ENCODE measurements at places on chromosomes 13 and 19.
A peak's percentile ranks its signal among the peaks of the same experiment; 100 is the strongest.

- no peak for DNase-seq
These were observed 19.2 kb downstream of the RCN3 start for GRCh38 chr19:49546825-49547565.

GRCh38 chr13:99417201-99418102 lies 83.8 kb upstream of the TM9SF2 start:
- no peak for DNase-seq

DNA sequence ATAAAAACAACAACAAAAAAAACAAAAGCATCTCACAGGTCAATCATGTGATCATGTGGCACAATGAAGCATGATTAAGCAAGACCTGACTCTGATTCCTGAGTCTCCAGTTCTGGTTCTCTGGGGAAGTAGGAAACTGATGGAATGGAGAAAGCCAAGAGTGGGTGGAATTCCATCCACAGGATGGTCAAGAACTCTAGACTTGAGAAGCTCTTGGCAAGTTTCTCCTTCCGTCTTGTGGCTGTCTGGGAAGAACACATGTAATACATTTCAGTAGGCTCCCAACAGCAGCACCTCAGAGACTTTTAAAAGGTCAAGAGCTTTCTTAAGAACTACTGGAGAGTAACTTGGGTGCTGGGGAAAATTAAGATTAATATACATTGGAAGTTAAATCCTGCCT lies 78.6 kb upstream of the TSHZ3 start:
- no peak for DNase-seq

DNA sequence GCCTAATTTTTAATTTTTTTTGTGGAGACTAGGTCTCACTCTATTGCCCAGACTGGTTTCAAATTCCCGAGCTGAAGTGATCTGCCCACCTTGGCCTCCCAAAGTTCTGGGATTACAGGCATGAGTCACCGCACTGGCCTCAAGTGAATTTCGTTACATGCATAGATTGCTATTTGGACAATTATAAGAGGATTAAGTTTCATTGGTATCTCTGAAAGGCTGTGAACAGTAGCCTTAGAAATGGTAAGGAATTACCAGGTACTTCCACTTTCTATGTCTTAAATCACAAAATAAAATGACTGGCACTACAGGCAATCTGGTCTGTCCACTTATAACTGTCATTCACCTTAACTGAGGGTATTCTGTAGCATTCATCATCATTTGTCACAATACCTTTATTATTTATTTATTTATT lies 2.9 kb upstream of the CCDC9 start:
- DNase-seq, result no peak

- no peak for DNase-seq
These were observed 11.3 kb upstream of the PNMA8A start for GRCh38 chr19:46482631-46483030.

DNA sequence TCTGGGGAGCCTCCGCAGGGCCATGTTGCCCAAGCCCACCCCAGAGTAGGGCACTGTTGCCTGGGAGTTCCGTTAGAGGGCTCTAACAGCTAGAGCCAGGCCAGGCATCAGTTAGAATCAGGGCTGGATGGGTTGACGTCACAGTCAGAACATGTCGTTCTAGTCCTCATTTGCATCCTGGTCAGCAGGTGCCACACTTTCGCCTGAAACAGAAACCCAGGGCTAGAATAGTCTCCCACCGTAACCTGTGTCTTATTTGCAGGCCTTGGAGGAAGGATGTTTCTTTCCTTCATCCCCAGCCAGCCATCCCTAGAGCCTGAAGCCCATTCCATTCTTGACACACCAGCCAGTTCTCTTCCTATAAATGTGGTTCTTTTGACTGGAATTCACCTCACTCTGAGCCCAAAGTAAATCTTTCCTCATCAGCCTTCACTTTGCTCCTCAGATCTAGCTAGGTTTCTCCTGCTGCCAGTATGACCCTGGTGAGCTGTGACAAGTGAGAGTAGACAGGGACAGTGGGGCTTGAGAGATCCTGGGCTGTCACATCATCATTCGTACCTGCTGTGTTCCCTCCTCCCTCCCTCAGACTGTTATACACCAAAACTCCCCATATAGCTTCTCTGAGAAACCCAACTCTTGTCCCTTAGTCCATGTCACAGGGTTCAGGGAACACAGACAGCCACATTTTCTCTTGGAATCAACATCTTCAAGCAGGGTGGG lies 12.2 kb upstream of the CCDC97 start:
- DNase-seq, result no peak

DNA sequence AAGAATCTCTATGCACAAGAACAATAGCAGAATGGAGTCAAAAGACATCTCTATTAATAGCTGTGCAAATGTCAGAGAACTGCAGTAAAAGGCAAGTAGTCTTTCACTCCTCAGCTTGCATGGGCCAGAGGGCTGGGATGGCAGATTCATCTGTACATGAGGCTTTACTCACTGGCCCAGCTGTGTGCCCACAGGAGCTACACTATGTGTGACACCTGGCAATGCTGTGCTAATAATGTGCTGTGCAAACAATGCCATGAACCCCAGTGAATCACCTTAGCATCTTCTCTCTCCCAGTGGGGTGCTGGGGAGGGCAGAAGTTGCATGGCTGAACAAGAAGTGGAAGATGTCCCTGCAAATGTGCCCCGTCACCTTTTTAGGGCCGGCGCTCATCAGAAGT lies 73.1 kb downstream of the KL start:
- DNase-seq, result no peak

- DNase-seq, result no peak
These were observed 9.4 kb downstream of the POLD1 start for GRCh38 chr19:50393589-50393988.

DNA sequence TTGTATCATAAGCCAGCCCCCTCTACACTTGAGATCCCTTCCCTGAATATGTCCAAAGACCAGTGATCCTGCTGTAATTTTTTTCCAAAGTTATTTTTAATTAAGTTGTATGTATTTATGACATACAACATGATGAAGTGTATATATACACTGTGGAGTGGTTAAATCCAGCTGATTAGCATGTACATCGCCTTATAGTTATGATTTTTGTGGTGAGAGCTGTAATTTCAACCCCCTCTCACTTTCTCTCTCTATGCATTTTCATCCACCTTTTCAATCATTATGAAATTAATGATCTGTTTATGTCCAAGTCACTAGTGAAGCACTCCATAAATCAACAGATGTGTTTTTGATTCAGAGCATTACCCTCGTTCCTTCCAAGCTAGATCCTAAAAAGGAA lies 85.3 kb downstream of the KCTD12 start:
- DNase-seq, result no peak

GRCh38 chr19:15332311-15332996 lies at the start of gene BRD4:
Gene BRD4 (minus strand): TSS chr19:15332539. CDS start chr19:15273099, 59,440 bp downstream.
- peak; percentile 62 for DNase-seq

- DNase-seq, result no peak
These were observed 434.7 kb downstream of the FOXO1 start for GRCh38 chr13:40231751-40232150.

DNA sequence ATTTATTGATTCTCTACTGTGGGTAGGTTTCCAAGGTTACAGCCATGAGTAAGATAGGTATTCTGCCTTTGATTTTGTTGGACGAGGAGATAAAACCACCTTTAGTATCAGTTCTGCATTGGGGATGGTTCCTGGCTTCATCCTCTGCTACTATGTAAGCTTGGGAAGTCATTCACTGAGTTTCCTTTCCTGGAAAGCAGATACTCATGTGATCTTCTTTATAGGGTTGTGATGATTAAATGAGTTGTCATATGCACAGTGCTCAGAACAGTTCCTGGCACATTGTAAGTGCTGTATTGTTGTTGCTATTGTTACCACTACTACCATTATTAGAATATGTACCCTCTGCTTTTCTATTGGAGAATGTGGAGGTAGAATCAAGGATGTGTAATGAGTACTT lies 13.1 kb upstream of the WTIP start:
- DNase-seq, result no peak

DNA sequence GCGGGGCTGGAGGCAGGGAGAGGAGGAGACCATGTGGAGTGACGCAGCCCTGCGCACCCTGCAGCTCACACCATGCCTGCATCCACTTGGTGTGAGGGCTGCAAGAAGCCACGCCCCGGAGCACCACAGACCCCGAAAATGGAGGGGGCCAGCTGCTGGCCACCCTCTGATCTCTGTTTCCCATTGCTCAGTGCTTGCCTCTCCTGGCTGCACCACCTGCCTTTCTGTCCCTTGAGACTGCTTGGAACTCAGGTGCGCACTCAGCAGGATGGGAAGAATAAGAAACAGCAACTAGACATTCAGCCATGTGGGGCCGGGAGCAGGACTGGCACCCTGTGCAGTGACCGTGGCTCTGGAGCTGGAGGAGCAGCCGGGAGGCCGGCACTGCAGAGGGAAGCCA lies 64.0 kb downstream of the ANKRD10 start:
- DNase-seq, result no peak

GRCh38 chr13:33123066-33123859 lies 107.0 kb downstream of the KL start:
- no peak for DNase-seq

- no peak for DNase-seq
These were observed 20.2 kb downstream of the CD70 start for GRCh38 chr19:6570764-6571163.

DNA sequence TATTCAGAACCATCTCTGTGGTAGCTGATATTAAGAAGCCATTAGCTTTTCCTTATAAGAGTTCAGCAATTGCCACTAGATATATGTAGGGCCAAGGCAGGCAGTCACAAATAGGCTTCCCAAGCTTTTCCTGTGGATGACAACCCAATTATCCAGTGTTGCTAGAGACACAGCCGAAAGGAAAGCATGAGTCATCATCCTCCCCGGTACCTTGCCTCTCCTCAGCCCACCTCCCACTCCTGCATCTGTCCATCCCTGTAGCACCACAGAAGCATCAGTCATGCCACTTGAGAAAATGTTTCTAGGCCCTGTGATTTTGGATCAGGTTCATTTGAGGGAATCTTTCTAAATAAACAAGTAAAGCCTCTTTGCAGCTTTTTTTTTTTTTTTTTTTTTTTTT lies 204.3 kb downstream of the DNAJC15 start:
- DNase-seq, result no peak

- DNase-seq, result no peak
These were observed 2832.9 kb upstream of the PCDH20 start for GRCh38 chr13:64248371-64249065.

DNA sequence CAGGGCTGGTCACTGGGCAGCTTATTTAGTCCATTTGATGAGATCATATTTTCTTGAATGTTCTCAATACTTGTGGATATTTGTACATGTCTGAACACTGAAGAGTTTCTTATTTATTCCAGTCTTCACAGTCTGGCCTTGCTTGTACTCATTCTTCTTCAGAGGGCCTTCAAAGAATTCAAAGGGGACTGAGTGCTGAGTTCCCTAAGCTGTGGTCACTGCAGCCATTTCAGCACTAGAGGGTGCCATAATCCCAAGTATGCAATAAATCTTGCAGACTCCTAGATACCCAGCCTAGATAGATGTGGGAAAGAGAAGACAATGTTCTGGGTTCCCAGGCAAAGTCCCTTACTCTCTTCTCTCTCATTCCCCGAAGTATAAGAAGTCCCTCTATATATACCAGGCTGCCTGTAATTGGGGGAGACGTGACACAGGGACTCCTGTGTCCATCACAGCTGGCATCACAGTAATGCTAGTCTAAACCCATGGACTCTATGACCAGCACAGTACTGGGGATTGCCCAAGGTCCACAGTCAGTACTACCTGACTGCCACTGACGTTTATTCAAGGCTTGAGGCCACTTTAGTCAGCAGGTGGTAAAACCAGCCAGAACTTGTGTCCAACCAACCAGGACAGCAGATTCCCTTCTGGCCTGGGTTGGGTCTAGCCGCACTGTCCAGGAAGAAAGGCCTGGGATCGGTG lies 8.9 kb upstream of the VN1R1 start:
- no peak for DNase-seq

- DNase-seq, result no peak
These were observed 17.6 kb downstream of the ZNF121 start for GRCh38 chr19:9566729-9567128.

- DNase-seq, result no peak
These were observed 577.2 kb downstream of the MYO16 start for GRCh38 chr13:109206616-109207015.

- peak; percentile 41 for DNase-seq
These were observed at the start of gene PKN1 for GRCh38 chr19:14432791-14433553. Gene PKN1 (plus strand): TSS chr19:14433306. CDS start chr19:14433522, 216 bp downstream.

GRCh38 chr13:93621051-93621450 lies 394.4 kb downstream of the GPC6 start:
- no peak for DNase-seq

DNA sequence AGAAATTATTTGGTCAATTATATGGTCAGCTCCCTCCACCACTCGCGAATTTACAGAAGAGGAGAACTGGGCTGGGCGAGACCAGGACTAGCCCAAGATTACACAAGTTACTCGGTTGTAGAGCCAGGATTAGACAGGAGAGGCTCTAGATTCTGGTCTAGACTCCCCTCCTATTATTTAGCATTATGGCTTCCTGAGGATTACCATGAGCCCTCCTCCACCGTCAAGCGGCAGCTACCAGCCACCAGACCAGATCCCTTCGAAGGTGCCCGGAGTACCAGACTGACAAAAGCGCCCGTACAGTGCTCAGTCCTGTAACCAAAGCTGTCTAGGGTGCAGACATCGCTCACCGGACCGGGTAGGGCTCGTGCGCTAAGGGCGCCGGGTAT lies 497 bp upstream of the MLNR start:
- no peak for DNase-seq

DNA sequence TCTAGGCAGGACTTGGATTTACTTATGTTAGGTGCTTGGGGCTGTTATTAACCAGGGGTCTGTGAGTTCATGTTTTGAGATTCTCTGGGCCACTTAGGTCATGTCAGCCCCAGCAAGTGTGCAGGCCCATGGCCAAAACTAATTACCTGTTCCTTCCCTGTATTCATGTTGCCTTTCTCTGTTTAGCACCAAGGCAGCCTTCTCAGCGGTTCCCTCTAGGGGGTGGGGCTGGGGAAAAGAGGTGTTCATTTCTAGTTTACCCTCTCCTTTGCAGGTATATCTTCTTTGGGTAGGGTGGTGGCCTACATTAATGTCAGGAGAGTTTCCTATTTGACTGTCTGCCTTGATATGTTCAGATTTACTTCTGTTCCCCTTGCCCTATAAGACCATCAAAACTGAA lies 61.7 kb downstream of the PDS5B start:
- DNase-seq, result no peak

DNA sequence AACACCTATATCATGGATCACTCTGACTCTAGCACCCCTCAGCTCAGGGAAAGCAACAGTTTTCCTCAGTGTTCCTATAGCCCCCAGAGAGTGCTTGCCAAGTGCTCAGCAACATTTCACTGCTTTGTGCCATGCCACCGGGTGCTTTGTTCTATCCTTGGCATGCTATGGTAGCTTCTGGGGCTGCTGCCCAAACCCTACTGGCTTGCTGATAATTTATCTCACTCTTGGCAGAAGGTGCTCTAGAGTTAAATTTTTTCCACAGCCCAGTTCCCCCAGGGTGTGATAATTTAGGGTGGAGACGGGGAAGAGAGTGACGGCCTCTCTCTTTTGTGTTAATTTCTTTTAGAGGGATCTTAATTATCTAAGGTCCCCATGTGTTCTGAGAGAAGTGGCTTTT lies 12.6 kb upstream of the CSNK1A1L start:
- no peak for DNase-seq

- no peak for DNase-seq
These were observed 7.3 kb upstream of the HS6ST3 start for GRCh38 chr13:96082640-96083039.

Data from dorsolateral prefrontal cortex (tissue), 122 donors.